SW480 (cell line): ENCODE measurements at places on chromosomes 7 and 10.

GRCh38 chr7:150964593-150965111 is 13.5 kb downstream of the KCNH2 start:
- no peak for DNase-seq

- DNase-seq, result no peak
Measured at GRCh38 chr7:38628630-38629385, 2.4 kb downstream of the AMPH start.

GRCh38 chr10:63217120-63217605 is 84.0 kb downstream of the NRBF2 start:
- DNase-seq, result peak; percentile 65

GRCh38 chr10:34933676-34934075 is 118.6 kb upstream of the PARD3 start:
- no peak for DNase-seq

GRCh38 chr10:74889662-74889998 is 63.2 kb downstream of the KAT6B start:
- DNase-seq, result no peak

- DNase-seq, result no peak
Measured at GRCh38 chr10:128549101-128549608, 422.9 kb upstream of the MKI67 start.

DNA sequence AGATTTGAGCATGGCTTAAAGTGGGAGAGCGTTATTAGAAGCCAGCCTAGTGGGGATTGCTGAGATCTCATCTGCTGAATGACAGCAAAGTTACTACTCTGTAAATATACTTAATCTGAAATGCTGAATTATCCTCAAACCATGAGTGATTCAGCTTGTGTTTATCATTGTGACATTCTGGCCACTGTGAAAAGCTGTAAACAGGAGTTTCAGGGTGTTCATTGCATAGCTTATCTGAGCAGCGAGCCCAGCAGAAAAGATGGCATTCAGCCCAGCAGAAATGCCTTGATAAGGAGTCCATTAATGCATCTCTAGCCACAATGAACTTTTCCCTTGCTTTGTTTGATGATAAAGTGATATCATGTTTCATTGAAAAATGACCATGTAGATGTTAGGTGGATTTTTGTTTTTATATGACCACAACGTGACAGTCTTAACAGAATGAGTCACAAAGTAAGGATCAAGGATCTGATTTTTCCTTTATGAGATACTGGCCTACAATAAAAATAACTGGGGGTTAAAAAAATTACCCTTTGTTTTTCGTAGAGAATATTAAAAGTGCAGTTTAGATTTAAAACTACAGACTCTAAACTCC is 7.8 kb downstream of the TES start:
- DNase-seq, result peak; percentile 88

- DNase-seq, result peak; percentile 15
Measured at GRCh38 chr10:14396411-14397048, 65.8 kb upstream of the FRMD4A start.

DNA sequence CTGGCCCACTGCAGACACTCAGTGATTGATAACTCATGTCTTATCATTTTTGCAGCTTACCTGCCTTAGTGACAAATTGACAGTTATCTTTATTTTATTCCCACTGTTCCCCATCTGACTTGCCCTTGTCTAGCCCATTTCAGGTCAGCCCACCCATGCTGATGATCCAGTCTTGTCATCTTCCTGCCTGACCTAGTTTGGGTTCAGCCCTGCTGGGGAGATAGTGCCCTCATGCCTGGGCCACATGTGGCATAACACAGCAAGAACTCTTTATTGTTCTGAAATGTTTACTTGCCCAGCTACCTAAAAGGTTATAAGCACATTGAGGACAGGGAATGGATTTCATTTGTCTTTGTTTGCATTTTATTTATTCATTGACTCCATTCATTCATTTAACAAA is 75.6 kb downstream of the ENTPD1 start:
- DNase-seq, result no peak

GRCh38 chr7:140478246-140479061 is 851 bp downstream of the MKRN1 start:
- peak; percentile 48 for DNase-seq

DNA sequence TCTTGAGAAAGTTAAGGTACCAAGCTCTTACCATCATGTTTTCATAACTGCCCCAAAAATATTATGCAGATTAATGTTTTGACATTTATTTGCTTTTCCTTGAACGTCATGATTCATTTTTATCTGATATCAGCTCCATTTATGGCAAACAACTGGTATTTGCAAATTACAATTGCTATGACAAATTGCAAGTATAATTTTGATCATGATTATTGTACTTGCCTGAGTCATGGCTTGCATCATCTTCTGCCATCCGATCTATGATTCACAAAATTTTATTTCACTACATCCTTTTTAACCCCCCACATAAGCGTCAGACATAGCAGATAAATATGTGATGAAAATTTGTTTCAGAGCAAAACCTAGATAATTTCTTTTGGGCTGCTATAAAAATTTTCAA is 155.0 kb downstream of the STK31 start:
- DNase-seq, result peak; percentile 41

DNA sequence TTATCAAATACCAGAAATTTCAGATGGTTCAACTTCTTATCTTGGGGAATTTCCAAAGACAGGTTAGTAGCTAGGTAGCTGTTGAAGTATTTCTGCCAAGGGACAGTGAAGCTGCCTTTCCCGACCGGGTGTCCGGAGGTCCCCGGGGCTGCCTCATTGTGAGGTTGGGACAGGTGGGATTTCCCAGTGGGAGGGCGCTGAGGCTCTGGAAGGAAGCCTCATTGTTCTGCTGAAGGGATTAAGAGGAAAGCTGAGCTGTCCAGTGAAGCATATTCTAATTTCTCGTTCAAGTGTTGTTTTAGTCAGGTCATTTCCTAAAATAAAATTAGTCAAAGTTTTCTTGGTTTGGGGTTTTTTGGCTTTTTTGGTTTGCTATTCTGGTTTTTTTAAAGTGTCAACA is 244.2 kb downstream of the MGMT start:
- no peak for DNase-seq

DNA sequence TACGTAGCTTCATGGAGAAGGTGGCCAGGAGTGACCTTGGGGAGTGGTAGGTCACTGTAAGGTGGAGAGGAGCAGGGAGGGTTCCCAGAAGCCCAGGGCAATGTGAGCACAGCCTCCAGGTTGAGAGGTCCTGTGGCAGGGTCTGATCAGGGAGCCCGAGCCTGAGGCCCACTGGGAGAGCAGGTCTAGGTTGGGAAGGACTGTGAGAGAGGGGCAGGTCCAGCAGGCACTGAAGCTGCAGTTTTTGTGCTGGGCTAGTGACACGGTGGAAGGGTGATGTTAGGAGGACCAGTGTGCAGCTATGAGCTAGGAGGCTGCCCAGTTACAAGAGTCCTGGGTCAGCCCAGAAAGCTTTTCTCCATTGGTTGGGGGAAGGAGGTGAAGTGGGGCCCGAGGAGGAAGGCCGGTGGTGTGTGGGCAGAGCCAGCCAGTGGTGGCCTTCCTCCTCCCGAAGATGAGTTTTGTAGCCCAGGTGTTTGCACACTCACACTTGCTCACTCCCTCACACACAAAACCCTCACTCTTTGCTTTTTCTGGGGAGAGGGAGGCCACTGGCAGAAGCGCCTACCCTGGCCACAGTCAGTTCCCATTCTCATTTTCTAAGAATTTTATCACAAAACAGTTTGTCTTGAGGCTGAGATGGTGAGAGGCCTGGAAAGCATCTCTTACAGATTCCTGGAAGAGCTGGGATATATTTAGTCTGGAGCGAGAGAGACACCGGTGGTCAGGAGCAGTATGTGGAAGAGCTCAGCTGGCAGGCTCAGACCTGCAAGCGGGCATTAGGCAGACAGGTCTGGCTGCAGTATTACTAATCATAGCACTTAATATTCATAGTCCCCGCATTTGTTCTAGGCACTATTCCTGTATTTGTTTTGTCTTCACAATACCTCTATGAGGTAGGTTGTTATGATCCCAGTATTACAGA is 57.1 kb downstream of the ZNF467 start:
- DNase-seq, result no peak

GRCh38 chr7:10707519-10707918 is 266.2 kb upstream of the PHF14 start:
- DNase-seq, result peak; percentile 25

DNA sequence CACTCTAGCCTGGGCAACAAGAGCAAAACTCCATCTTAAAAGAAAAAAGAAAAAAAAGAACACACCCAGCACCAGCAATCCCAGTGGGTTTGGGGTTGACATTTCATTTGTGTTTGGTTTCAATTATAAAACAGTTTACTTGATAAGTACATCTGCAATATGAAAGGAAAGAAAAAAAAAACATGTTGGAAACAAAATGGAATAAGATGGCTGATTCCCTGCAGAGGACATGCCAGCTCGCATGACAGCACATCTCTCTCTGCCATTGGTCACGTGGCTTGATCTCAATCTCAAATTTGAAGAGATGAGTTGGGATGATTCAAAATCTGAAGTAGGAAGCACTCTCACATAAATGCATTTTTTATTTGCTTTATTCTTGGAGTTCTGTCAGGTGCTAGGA is 28.0 kb downstream of the MYOF start:
- no peak for DNase-seq

- no peak for DNase-seq
Measured at GRCh38 chr10:14649739-14650138, 125.0 kb downstream of the FAM107B start.

- DNase-seq, result no peak
Measured at GRCh38 chr10:131561897-131562296, 250.4 kb upstream of the TCERG1L start.

DNA sequence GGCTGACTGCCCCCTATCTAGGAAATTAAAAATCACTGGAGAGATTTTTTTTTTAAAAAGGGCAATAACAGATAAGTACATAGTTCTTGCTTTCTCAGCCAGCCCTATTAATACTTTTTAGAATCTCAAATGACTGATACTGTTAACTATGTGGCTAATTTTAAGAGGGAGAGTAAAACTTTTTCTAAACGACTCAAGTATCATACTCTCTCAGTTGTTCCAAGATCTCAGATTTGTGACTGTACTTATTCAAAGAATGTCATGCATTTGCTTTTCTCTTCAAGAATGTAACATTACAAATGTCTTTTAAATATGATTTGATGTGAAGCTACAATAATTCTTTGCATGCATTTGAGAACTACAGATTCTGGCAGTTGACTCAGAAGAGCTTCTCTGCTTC is 55.4 kb upstream of the RAB11FIP2 start:
- no peak for DNase-seq

GRCh38 chr10:72320676-72321247 is 34.0 kb downstream of the DNAJB12 start:
- peak; percentile 100 for DNase-seq

DNA sequence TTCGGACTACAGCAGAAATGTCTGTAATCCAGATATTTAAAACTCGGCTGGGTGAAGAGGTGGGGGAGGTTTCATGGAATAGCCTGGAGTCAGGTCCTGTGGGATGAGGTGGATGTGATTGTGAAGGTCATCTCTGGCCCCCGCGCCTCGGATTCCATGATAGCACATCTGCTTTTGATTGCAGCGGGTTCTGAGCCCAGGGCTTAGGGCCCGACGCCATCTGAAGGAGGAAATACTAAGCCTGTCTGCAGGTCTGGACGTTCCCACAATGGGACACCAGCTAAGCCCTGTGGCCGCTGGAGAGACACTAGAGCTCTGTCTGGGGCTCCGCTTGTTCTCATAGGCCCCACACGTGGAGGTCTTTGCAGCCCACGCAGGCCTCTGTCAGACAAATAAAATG is 328.7 kb downstream of the CXCL12 start:
- DNase-seq, result no peak

DNA sequence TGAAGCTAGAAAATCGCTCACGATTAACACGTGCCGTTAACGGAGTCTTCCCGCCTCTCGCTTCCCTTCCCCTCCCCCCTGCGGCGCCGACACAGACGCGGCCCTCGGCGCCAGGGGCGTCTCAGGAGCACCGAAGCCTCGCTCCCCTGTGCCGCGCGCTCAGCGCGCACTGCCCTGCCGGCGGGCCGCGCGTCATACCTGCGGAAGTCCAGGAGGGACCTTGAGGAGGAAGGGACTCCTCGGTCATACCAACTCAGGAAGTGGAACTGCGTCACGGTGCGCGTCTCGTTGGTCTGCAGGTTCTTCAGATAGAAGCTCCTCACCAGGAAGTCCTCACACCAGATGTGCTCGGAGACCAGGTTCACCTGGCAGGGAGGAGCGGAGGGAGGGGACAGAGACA is 239.6 kb downstream of the DNAJB6 start:
- no peak for DNase-seq

DNA sequence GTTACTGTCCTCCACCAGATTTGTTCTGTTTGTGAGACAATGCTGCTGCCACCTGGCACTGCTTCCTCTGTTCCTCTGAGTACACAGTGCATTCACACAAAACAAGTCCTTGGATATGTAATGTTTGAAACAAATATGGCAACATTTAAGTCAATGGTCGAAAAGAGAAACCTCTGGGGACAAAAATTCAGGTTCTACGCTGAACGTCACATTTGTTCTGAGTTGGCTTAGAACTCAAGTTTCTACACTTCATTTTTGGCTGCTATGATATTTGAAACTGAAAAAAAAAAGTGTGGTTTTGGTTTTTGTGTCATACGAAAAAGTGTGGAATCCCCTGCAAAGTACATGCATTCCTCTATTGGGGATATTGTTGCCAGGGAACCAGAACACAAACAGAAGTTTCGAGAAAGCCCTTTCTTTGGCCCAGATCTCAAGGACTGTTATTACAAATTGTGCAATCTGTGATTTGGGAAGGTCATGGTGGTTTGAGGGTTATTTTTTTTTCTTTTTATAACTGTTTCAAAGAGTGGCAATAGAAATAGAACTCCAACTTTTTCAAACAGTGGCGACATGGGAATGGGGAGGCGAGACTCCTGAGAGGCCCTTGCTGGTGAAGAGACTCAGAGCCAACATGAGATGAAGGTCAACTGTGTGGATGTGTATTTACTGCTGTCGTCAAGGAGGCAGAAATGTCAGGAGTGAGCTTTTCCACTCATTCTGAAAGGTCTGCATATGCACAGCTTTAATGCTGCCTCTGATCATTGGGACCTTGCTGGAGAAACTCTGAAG is 127.5 kb downstream of the CUBN start:
- no peak for DNase-seq

GRCh38 chr10:117553142-117553814 is 10.7 kb downstream of the EMX2 start:
- DNase-seq, result peak; percentile 30

DNA sequence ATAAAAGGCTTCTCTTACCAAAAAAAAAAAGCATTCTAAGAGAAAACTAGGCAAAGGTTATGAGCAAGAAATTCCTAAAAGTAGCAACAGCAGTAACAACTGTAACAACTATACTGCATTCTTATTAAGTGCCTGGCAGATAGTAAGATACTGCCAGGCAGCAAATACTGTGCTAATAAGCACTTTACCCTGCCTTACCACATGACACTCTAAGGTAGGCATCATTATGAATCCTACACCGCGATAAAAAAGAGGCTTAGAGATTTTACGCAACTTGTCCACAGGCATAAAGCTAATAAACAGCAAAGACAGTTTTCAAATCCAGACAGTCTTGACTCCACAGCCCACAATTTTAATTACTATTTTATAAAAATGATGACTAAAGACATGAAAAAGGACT is 83.2 kb downstream of the USP6NL start:
- no peak for DNase-seq

DNA sequence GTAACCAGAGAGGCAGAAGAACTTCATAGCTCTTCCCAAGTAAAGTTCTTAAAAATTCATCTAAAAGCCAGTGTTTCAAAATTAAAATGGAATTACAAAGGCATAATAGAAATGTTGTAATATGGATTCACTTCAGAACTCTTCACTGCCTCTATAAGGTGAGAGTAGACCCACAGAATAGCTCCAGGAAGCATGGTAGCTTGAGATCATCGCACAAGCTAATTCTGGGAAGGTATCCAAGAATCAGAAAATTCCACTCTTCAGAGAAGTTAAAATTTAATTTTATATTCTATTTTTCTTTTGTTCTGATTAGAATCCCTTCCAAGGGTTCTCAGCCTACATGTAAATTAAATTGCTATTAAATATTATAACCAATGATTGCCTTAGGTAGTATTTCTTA is 1.5 kb upstream of the DHX32 start:
- no peak for DNase-seq
